Activated T-cell treated with anti-CD3 and anti-CD28 coated beads, Interleukin-2, amount 50 U/mL, for 24 hours (primary cell): ENCODE measurements at places on chromosomes 6 and 20.

- H3K27ac ChIP-seq, result peak overlapping the region; percentile 98
- H3K4me3 ChIP-seq, result peak overlapping the region; percentile 98
- no peak for DNase-seq
- H3K27me3 ChIP-seq, result no peaks in the 10 kb centered on the region
Measured at GRCh38 chr6:75603106-75603420, 1.4 kb downstream of the SENP6 start.

DNA sequence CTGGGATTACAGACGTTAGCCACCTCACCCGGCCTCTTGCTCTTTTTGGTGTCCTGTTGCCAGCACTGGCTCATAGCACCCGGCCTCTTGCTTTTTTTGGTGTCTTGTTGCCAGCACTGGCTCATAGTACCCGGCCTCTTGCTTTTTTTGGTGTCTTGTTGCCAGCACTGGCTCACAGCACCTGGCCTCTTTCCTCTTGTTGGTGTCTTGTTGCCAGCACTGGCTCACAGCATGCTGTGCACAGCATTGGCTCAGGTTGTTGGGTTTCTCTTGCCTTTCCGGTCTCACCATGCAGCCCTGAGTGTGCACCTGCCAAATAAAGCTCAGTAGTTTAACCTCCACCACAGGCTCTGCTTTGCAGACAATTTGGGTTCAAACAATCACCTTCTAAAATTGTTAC is 208.2 kb downstream of the THBS2 start:
- no peak for DNase-seq
- H3K4me1 ChIP-seq, result no peaks in the 10 kb centered on the region
- no peak overlapping the region for H3K4me3 ChIP-seq
- no peaks in the 10 kb centered on the region for H3K27me3 ChIP-seq
- no peaks in the 10 kb centered on the region for H3K36me3 ChIP-seq
- H3K27ac ChIP-seq, result no peak overlapping the region

- DNase-seq, result peak; percentile 26
- no peak overlapping the region for H3K27ac ChIP-seq
- H3K4me1 ChIP-seq, result peaks cover 18% of the 10 kb centered on the region
- no peaks in the 10 kb centered on the region for H3K27me3 ChIP-seq
- no peak overlapping the region for H3K4me3 ChIP-seq
Measured at GRCh38 chr6:320351-321157, 28.3 kb downstream of the DUSP22 start.

GRCh38 chr20:4041748-4042411 is 26.5 kb upstream of the RNF24 start:
- no peak for DNase-seq
- H3K4me3 ChIP-seq, result no peak overlapping the region
- H3K27me3 ChIP-seq, result no peaks in the 10 kb centered on the region

DNA sequence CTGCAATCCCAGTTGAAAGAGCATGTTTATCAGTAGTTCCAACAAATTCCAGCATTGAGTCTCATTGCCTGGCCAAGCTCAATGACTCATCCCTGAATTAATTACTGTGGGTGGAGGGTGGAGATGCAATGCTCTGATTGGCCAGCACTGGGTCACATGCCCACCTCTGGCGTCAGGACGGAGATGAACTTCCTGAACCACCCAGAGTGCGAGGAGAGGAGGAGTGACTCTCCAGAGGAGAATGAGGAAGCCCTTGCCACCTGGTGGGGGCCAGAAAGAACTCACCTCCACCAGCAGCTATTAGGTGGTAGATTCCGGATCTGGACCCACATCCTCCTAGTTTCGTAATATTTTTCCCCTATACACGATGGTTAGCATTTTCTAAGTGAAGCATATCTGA is 283.9 kb downstream of the TBC1D7 start:
- H3K36me3 ChIP-seq, result no peaks in the 10 kb centered on the region
- no peak overlapping the region for H3K4me3 ChIP-seq

- H3K36me3 ChIP-seq, result no peaks in the 10 kb centered on the region
- no peak for DNase-seq
- no peaks in the 10 kb centered on the region for H3K4me1 ChIP-seq
Measured at GRCh38 chr6:46581459-46582177, 71.0 kb downstream of the CYP39A1 start.

DNA sequence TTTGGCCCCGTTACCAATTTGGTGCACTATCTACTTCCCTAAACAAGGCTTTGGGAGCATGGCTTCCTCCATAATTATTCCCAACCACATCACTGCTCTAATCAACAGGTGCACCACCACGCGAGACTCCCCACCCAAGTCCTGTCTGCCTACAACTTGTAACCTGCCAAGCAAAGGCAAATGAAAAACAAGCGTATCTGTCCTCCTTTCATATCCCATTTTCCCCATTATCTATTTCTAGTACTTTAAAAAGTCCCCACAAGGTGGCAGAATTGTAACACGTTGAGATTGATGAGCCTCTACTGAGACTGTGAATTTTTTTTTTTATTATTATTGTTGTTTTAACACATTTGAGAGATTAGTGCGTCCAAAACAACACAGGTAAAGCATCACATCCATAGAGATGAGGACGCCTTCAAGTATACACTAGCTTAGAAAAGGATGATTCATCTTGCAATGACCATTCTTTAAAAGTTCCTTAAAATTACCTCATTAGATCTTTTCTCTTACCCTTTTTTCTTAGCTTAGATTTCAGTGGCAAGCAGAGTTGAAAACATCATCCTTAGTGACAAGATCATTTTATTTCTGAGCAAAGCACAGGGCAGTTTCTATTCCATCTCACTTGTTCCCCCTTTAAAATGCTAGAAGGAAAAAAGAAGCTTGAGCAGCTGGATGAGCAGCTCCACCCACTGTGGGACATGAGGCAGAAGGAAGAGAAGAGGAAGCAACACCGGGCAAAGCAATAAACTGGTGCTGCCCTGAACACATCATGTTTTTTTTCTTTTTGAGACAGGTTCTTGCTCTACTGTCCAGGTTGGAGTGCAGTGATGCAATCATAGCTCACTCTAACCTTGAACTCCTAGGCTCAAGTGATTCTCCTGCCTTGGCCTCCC is 210.8 kb downstream of the ARHGAP18 start:
- peak overlapping the region; percentile 83 for H3K27ac ChIP-seq
- DNase-seq, result no peak
- H3K4me1 ChIP-seq, result peaks cover 78% of the 10 kb centered on the region
- peak overlapping the region; percentile 42 for H3K4me3 ChIP-seq
- peaks cover 12% of the 10 kb centered on the region for H3K36me3 ChIP-seq
- H3K27me3 ChIP-seq, result no peaks in the 10 kb centered on the region

GRCh38 chr6:71262914-71263313 is 25.7 kb upstream of the OGFRL1 start:
- no peak overlapping the region for H3K27ac ChIP-seq
- H3K36me3 ChIP-seq, result no peaks in the 10 kb centered on the region
- H3K27me3 ChIP-seq, result peaks cover 9% of the 10 kb centered on the region
- H3K4me3 ChIP-seq, result no peak overlapping the region

DNA sequence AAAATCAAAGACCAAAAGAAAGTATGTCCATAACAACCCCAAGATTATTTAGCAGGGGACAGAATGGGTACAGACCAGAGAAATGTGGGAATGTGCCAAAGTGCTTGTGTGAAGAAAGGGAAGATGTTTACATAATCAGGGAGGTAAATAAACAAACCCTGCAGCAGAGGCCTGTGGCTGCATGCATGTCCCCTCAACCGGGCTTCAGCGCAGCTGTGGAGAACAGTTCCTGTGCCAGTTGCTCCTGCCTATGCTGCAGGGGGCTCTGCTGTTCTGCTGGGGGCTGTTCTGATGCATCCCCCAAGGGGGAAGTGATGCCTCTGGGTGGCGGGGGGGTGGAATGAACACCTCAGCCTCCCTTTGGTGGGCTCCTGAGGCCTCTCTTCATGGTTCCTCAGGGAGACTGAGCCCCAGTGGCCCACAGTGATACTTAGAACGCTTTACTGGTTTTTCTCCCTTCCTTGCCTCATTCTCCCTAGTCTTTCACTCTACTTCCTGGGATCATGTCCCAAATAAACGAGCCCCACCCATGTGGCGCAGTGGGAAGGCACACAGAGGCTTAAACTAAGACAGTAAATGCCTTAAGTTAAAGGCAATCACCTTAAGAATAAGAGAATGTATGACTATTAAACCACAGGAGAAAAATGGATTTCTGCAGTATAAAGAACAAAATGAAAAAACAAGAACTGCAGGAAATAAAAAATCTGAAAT is 23.0 kb downstream of the RAB23 start:
- no peak overlapping the region for H3K27ac ChIP-seq
- H3K4me1 ChIP-seq, result no peaks in the 10 kb centered on the region
- no peaks in the 10 kb centered on the region for H3K36me3 ChIP-seq
- DNase-seq, result no peak
- H3K27me3 ChIP-seq, result no peaks in the 10 kb centered on the region

GRCh38 chr20:63148696-63149095 is 67.2 kb downstream of the YTHDF1 start:
- no peak for DNase-seq
- no peak overlapping the region for H3K27ac ChIP-seq
- H3K27me3 ChIP-seq, result peaks cover 49% of the 10 kb centered on the region
- no peaks in the 10 kb centered on the region for H3K4me1 ChIP-seq
- no peak overlapping the region for H3K4me3 ChIP-seq
- no peaks in the 10 kb centered on the region for H3K36me3 ChIP-seq
